ENCODE measurements at places on chromosomes 6 and 20.

- DNase-seq, result no peak
Measured at GRCh38 chr6:119466226-119466625, 116.7 kb upstream of the MAN1A1 start.

DNA sequence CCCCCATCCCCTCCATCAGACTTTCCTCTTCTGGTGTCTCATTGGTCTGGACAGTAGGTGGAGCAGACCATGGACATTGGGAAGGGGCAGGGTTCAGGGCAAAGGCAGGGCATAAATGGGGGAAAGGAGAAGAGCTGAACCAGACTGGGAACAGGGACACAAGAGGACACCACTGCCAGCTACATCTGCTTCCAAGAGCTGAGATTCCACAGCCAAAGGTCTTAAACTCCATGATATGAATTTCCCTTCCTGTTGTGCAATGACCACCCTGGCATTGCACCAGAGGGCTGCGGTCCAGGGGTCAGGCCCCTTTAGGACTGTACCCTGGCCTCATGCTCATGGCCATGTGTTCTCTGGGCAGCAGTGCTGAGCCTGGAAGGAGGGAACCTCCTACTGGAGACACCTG lies 137.9 kb downstream of the MAFB start:
- no peak for DNase-seq

- no peak for DNase-seq
Measured at GRCh38 chr20:30486103-30486478, 771.4 kb upstream of the DEFB115 start.

GRCh38 chr6:100613656-100614055 lies 148.9 kb upstream of the SIM1 start:
- no peak for DNase-seq

DNA sequence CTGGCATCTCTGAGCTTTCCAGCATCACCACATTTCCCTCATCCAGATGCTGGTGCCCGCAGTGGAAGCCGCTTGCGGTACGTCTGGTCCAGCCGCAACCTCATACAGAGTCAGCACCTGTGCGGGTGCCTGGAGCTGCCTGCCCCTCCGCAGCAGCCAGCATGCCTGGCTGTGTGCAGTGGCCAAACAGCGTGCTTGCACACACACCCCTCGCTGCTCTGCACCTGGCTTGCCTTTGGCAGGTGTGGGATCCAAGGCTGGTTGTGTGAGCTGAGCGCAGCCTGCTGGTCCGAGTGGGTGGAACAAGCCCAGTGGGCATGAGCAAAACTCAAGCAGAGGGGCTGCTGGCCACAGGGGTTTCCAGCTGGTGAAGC lies 3.1 kb upstream of the HINT3 start:
- no peak for DNase-seq

DNA sequence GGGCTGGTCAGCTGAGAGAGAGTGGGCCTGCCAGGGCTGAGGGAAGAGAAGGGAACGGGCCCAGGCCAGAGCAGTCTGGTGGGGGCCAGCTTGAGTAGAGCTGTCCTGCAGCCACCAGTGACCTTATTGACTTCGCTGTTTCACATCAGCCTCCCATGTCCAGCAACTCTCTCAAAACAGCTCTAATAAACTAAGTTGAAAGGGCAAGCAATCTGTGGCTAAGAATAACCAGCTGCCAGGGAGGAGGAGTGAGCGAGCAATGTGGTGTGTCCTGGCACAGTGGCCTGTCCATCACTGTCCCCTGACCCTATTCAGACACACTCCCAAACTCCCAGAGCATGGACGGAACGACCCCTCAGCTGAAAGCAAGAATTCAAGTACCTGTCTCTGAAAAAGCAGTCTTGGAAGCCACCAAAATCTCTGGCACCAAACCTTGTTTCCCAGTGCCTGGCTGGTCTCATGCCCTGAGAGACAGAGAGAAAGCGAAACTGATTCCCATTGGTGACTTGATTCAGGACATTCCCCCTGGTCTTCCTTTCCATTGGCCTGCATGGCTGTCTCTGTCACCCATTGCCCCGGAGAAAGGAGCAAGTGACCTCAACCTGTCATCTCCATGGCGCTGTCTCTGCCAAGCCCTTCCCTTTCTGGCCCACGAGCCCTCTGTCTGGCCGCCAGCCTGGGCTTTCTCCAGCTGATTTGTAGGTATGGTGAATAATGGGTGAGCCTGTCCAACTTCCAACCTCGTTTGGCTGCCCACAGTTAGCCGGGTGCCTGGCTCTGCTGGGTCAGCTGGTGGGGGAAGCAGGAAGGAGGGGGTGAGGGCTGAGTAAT lies at the start of gene DDO:
Gene DDO (minus strand): TSS at position 490 of the 831 bp plus-strand sequence. CDS start 2,113 bp downstream, outside the sequence.
- DNase-seq, result no peak

- DNase-seq, result peak; percentile 41
Measured at GRCh38 chr6:12147557-12148316, 135.6 kb downstream of the HIVEP1 start.

DNA sequence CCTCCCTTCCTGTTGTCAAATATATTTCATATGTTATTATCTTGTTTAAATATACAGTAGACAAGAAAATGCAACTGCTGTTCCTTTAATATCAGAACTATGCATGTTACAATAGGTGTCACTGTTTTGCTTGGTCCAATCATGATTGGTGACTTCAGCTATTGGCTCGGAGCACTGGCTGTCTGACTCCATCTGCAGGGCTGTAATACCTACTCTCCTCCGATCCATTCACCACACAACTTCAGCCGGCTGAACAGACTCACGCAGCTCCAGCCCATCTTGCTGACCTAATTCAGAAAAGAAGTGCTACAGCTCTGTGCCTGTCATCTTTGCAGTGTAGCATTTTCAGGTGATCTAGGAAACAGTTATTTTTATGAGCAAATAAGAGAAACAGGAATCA lies at the start of gene BTBD3:
Gene BTBD3 (plus strand): TSS at position 231 of the 400 bp plus-strand sequence. CDS start 383 bp downstream, outside the sequence.
- peak; percentile 78 for DNase-seq

- no peak for DNase-seq
Measured at GRCh38 chr6:134103006-134103405, 50.6 kb upstream of the SLC2A12 start.

- peak; percentile 5 for DNase-seq
Measured at GRCh38 chr6:148617530-148617929, 129.3 kb upstream of the UST start.

DNA sequence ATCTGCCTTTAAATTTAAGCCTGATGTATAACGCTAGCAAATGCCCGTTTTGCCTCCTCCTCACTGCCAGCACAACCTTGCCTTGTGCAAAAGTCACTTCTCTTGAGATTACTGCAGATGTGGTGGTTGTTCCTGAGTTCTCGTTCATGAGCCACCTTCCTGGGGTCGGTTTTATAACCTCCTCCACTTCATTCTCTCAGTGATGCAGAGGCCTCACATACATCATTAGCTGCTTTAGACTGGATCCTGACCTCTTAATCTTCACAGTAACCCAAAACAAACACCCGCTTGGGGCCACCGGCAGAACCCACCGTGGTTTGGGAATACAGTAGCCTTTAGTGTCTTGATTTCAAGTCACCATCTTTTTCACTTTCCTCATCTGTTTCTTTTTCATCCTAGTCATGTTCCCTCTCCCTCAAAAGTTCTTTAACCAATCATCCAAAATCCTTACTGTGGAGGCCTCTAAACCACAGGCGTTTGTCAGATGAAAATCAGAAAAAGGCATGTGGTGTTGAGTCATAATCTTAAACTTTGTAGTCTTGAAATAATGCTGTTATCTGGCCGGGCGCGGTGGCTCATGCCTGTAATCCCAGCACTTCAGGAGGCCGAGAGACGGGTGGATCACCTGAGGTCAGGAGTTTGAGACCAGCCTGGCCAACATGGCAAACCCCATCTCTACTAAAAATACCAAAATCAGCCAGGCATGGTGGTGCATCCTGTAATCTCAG lies 430.3 kb upstream of the SOX4 start:
- peak; percentile 72 for DNase-seq

- no peak for DNase-seq
Measured at GRCh38 chr20:61887596-61888093, 178.0 kb downstream of the TAF4 start.

- DNase-seq, result no peak
Measured at GRCh38 chr6:151876122-151876521, 68.6 kb downstream of the ESR1 start.

GRCh38 chr20:4151991-4152695 lies 136.8 kb upstream of the RNF24 start:
- DNase-seq, result no peak

DNA sequence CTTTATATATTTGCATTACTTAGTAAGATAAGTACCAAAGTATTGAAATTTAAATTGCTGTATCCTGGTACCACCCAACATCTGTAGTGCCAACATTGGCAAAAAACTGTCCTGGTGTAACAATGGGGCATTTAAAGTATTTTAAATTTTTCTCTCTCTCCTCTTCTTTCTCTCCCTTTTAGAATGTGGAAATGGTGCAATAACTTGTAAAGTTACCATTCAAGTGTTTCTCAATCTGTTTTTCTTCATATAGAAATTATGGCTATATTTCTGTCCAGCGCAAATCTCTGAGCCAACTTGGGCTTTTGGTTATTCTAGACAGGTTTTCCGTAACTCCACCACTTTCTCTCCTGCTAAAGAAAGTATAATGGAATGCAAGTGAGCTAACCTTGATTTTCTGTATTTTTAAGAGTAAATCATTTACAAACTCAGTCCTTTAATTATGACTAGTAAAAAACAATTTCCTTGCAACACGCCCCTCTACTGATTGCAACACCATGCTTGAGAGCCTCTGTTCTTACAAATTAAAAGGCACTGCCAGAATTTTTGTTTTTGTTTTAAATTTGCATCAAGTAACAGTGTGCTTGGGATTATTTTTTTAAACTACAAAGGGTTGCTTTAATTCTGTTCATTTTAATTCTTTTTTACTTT lies 324.2 kb upstream of the CITED2 start:
- peak; percentile 26 for DNase-seq

DNA sequence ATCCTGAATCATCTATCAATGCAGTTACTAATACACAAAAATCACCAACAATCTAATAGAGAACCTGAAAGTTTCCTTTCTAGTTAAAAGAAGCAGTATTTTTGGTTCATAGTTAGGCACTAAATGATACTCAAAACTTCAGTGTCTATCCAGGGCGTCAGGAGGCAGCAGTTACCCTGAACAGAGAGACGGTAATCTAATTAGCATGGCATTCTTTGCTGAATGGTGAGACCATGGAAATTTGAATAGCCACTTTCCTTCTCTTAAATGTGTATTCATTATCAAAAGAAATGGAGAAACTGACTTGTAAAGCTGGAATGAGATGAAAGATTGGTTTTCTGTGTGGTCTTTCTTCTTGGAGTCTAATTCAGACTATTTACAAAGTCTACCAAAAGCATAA lies 146.6 kb upstream of the BMP5 start:
- DNase-seq, result no peak

GRCh38 chr6:118135371-118135770 lies 228.3 kb downstream of the SLC35F1 start:
- DNase-seq, result no peak

DNA sequence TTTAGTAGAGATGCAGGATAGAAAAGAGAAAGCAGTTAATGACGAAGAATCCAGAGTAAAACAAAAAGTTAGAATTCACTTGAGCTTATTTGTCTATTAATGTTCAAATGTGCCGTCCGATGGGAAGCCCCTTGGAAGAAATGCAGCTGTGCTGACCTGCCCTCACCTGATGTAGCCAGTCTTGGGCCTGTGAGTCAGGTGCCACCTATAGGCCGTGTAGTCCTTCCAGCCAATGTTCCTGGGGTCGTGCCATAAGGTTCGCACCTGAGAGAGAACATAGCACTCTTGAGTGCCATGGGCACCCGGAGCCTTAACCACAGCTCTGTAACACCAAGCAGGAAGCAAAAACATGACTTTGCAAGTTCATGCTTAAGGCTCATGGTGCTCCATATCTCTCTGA lies 32.4 kb downstream of the THBS2 start:
- DNase-seq, result no peak

DNA sequence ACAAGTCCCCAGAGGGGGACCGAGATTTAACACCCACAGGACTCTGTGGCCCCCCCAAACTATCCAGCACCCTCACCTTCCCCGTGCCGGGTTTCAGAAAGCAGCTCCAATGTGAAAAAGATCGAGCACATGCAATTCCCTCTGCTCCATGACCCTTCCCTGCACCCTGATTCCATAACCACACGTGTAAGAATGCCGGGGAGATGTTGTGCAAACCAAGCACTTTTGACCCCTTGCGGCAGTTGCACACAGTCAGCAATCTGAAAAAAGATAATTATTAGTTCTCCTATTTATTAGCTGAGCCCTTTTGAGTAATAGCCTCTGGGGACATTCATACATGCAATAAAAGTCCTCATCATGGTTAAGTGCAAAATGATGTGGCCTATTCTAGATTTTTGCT lies 13.0 kb downstream of the FOXQ1 start:
- DNase-seq, result peak; percentile 70

GRCh38 chr6:42714098-42714761 lies 8.2 kb downstream of the PRPH2 start:
- DNase-seq, result peak; percentile 38

DNA sequence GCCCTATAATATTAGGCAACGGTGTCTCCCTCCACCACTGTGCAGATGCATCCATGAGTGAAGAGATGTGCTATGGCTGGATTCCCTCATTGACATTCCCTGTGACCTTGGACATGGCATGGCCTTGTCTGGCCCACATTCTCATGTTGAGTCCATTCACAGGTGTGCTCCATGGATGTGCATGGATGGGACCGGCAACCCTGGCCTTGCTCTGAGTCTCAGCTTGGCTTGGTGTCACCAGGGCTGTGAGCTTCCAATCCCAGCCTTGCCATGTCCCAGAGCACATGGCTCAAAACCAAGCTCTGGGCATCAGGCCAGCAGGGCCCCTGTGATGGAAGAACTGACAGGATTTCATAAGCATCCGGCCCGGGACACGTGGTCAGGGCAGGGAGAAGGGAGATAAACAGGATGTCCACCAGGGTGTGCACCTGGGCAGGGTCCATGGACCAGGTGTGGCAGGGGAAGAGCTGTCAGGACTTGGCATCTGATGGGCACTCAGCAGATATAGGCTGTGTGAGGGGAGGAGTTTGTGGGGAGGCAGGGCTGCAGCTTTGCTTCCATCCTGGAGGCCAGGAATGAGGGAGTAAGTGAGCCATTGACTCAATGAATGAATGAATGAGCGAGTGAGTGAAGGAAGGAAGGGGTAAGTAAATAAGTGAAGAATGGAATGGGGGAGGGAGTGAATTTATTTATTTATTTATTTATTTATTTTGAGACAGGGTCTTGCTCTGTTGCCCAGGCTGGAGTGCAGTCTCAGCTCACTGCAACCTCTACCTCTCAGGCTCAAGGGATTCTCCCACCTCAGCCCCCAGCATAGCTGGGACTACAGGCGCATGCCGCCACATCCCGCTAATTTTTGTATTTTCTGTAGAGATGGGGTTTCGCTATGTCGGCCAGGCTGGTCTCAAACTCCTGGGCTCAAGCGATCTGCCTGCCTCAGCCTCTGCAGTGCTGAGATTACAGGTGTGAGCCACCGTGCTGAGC lies 15.7 kb downstream of the NRSN2 start:
- DNase-seq, result peak; percentile 78

GRCh38 chr6:149311766-149312165 lies 5.7 kb upstream of the TAB2 start:
- no peak for DNase-seq

Data from foreskin fibroblast (primary cell).